ENCODE measurements at places on chromosomes 12 and 14.

- no peak for DNase-seq
These were observed 116.9 kb downstream of the DIP2B start for GRCh38 chr12:50621399-50622300.

DNA sequence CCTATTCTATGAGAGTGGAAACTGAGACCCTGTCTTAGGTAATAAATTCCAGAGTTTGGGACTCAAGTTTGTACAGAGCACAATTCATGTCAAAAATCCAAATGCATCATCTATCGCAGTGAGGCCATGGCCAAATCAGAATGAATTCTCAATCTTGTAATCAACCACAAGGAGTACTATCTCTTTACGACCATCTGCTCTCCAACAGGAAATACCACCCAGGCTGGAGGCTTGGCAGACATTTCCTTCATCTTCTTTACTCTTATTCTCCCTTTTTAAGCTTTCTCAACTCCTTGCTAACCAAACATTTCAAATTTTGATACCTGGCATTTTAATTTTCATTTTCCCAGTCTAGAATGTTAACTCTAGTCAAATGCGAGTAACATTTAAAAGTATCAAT lies 32.7 kb upstream of the RNU6-7 start:
- no peak for DNase-seq

DNA sequence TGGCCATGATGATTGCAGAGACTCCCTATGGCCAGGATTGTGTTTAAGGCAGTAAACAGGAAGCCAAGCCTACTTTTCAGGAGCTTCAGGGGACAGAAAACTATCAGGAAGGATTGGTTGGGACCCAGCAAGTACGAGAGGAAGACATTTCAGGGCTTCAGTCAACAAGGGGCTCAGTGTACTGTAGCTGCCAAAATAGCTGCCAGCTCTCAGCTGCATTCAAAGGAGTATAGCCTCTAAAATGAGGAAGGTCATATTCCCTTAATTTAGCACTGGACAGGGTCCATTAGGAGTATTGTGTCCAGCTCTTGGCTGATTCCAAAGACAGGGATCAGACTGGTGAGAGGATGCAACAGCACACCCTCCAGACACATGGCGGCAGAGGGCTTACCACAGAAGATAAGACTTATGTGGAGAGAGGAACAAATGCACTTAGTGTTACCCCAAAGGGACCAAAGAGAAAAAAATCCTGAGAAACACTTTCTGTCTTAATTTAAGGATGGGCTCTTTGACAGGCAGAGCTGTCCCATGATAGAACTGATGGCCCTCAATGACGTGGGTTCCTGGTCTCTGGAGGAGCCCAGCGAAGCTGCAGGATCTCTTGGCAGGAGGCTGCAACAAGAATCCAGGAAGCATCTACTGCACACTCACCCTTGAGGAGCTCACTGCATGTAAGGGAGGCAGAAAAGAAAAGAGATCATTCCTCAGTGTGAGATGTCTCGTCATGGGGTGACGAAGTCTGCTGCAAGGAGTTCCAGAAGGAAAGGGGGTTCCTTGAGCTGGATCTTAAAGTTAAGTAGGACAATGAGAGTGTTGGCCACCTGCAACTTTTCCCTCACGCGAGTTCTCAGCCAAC lies 14.8 kb downstream of the BDKRB1 start:
- DNase-seq, result no peak

GRCh38 chr12:129902371-129903091 lies 1.3 kb downstream of the TMEM132D start:
- DNase-seq, result no peak

- no peak for DNase-seq
These were observed 1324.8 kb downstream of the TMEM121 start for GRCh38 chr14:106850913-106851825.

DNA sequence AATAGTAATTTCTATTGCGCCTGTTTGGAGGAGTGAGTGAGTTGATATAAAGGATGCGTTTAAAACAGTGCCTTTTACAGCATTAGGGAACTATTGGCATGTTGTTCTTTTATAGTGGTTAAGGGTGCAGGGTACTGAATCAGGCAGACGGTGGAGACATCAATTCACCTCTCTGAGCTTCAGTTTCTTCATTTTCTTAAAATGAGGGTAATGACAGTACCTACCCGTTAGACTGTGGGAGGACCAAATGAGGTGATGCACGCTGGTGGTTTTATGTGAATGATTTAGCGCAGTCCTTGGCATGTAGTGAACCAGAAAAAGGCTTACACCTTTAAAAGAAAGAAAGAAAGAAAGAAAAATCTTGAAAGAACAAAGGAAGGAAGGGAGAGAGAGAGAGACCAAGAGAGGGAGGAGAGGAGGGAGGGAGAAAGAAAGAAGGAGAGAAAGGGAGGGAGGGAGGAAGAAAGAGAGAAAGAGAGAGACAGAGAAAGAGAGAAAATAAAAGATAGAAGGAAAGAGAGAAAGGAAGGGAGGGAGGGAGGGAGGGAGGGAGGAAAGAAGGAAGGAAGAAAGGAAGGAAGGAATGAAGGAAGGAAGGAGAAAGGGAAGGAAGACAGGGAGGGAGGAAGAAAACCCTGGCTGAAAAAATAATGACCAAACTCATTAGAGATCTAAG lies 22.2 kb upstream of the CCND2 start:
- DNase-seq, result no peak

DNA sequence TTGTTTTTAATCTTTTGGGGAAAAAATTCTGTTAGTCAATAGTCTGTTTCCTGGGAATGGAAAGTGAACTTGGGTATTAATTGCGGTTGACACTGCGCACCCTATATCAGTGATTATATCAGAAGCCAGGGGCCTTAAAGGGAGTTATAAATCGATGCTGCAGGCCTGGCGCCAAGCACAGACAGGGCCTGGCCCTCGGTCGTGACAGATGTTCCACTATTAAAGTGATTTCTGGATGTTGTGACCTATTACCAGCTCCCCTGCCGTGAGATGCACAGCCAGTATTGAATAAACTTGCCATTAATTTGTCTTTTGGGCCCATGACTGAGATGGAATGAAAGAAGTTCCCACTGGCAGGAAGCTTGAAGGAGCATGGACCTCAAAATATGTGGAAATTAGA lies 45.1 kb upstream of the KITLG start:
- no peak for DNase-seq

DNA sequence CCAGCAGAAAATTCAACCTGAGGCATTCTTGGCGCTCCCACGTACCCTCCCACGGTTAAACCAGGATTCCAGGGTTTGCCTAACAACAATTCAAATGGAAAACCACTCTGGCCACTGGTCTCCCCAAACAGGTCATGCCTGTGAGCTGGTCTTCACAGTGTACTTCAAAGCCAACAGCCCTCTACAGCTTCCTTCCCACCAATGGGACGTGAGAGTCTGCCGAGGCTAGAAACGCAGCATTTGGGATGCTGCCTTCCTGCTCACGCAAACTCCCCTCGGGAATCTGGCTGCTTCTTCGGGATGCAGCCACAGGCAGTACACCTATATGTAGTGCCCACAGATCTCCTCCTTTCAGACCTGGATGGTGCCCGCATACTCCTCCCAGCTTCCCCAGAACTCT lies 149.1 kb downstream of the KLHL28 start:
- DNase-seq, result no peak

DNA sequence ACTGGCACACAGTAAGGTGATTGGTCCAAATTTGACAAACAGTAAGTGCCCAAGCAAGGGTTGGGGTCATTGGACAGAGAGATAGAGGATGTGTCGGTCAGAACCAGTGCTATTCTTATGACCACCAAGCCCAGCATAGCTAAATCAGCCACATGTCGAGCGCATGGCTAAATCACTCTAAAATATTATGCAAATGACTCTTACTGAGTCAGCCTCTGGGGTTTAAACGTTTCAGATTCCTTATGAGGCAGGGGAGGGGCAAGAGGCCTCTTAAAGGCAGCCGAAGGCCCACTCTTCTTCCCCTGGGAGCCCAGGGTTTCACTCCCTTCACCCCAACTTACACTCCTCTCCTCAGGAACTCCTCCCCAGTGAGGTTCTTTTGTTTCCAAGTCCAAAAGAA lies 603 bp upstream of the ENDOU start:
- no peak for DNase-seq

- DNase-seq, result no peak
These were observed 315.5 kb downstream of the RMST start for GRCh38 chr12:97778111-97778510.

GRCh38 chr14:96272777-96273473 lies 16.9 kb downstream of the BDKRB1 start:
- no peak for DNase-seq

GRCh38 chr12:42855362-42855950 lies 265.9 kb upstream of the PRICKLE1 start:
- no peak for DNase-seq

GRCh38 chr14:34135492-34135891 lies 184.6 kb upstream of the EGLN3 start:
- DNase-seq, result no peak

DNA sequence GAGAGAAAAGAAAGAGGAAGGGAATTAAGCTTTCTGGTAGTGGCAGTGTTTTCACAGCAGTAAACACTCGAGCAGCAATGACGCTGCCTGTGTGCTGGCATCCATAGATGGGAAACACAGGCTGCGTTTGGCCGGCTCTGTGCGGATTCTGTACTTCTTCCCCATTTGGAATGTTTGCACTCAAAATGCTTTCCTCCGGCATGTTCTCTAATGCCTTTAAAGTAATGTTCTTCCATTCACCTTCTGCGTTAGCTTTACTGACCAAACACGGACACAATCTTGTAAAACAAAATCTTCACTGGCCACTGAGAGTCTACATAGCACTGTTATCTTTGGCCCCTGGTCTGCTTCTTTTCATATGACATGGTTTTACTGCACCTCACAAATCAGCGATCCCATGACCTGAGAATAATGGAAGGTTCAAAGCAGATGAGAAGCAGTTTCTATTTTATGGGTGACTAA lies 31.4 kb downstream of the DCP1B start:
- DNase-seq, result no peak

GRCh38 chr12:18951218-18951617 lies 178.3 kb upstream of the PLEKHA5 start:
- DNase-seq, result no peak

DNA sequence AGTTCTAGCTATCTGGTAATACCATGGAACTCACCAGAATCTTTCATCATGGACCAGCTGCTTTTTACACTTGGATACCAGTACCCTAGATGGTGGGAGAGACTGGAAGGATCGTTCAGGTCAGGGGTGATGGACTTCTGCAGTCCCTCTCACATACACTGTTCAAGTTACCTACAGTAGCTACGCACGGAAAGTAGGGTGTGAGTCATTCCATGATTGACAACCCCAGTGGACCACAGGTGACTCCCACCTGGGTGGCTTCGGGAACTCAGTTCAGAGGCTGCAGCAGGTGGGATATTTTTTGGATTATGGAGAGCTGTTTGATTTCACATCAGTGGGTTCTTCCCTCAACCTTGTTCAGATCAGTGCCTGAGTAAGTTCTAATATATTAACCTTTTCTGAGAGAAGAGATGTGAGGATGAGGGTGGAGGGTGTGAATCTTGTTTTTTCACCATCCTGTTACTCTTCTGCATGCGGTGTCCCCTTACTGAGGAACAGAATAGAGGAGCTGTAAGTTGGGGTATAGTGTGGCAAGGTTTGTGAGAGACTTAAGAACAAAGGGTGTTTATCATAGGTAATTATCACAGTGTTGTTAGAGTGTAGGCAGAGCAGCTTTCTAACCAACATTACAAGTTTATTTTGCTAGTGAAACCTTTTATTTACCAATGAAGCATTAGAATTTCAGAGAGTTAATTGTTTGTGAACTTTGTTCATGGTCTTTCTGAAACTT lies 39.6 kb downstream of the PRKCH start:
- no peak for DNase-seq

DNA sequence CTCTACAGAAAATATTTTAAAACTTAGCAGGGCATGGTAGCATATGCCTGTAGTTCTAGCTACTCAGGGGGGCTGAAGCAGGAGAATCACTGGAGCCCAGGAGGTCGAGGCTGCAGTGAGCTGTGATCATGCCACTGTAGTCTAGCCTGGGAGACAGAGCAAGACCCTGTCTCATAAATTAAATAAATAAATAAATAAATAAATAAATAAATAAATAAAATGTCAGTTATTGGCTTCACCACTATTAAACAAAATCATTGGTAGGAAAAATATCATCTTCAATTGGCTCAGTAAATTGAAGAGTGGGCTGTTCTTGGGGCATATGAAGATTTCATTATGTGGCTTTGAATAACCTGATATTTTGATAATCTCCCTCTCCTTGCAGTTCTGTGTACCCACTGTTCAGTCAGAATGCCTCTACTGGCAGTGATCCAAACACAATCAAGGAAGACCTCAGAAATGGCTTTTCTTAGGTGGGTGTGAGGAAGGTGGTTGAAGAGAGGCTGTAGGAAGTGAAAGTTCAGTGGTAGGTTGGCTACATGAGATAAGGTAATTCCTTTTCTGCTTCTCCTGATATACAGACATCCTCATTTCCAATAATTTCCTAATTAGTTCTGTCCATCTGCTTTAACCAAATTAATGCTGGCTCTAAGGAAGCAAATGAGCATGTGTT lies 175.8 kb downstream of the MSRB3 start:
- DNase-seq, result no peak

- DNase-seq, result no peak
These were observed 381.4 kb downstream of the ETNK1 start for GRCh38 chr12:23006413-23006812.

DNA sequence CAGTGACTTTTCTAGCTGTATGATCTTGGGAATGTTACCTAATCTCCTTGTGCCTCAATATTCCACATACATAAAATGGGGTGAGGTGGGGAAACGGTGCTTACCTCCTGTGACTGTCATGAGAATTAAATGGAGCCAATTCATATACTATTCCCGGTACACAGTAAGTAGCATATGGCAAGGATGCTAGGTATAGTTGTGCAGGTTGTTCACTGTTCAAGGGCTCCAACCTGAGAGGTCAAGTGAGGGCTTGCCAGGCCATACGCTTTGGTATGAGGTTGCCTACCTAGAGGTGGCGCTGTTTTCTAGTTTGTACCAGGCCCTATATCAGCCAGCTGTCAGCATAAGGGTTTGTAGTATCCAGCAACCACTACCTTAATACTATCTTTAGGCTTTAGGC lies 3.6 kb upstream of the BATF start:
- DNase-seq, result no peak

DNA sequence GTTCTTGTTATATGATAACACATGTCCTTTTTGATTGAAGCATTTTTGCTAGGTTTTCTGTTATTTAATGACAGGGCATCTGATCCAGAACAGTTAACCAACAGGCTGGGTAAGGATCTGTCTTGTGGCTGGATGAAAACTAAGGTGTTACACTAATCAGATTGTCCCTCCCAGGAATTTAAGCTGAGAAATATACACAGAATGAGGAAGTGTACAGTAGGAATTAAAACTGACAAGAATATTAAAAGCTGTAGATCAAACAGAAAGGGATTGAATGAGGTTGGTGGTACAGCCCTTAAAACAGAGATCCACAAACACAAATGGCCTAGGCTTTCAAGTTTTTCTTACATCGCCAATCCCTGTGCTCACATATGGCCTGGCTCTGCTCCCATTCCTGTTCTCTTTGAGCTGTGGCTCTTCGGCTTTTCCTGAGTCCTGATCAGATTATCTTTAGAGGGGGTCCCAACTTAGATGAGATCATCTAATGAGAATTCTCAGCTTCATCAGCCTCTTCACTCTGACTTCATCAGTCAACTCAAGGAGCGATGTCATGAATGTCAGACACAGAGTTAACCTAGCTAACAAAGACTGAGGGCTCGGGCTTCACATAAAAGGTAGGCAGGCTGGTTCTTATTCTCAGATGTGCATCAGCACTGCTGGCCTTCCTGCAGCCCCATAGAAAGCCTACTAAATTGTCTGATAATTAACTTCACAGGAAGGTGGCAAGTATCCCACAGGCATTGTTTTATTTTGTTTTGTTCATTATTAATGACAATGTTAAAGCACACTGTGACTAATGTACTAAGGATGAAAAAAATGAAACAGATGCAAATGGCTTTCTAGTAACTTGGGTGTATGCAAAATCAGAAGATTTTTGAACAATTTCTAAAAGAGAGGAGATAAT lies 11.4 kb downstream of the PYGL start:
- no peak for DNase-seq
